ENCODE measurements at places on chromosomes 2 and 18. TPM values are rescaled to one million over a fixed set of nuclear protein-coding genes. Genes with fewer than 3 reads are reported as not detected.

The ARHGEF33 gene
- total RNA-seq, result 0.31 TPM

The ABCG5 gene
- not detected for total RNA-seq

The HDAC4 gene
- total RNA-seq, result 28.4 TPM

The DYNAP gene
- total RNA-seq, result not detected

The MYL12B gene
- total RNA-seq, result 199 TPM

The NT5C1B gene
- not detected for total RNA-seq

The SCN9A gene
- total RNA-seq, result 1.4 TPM

The UBR3 gene
- total RNA-seq, result 94.3 TPM

The GNLY gene
- total RNA-seq, result 2.1 TPM

The TSPYL6 gene
- not detected for total RNA-seq

The CDH2 gene
- total RNA-seq, result 233 TPM

The CNDP1 gene
- not detected for total RNA-seq

The FBXO11 gene
- total RNA-seq, result 41.2 TPM

The ZSWIM2 gene
- total RNA-seq, result not detected

The CYP1B1 gene
- total RNA-seq, result 60.3 TPM

The TEX44 gene
- total RNA-seq, result not detected

The IL1A gene
- not detected for total RNA-seq

The HOXD4 gene
- total RNA-seq, result not detected

The PDE11A gene
- total RNA-seq, result 0.08 TPM

The RAX gene
- not detected for total RNA-seq

The ANTXR1 gene
- total RNA-seq, result 47.9 TPM

The NPAS2 gene
- 40.1 TPM for total RNA-seq

All from right cardiac atrium (tissue), 5 donors.